ENCODE measurements at places on chromosomes 7 and 10.
A peak's percentile ranks its signal among the peaks of the same experiment; 100 is the strongest.

DNA sequence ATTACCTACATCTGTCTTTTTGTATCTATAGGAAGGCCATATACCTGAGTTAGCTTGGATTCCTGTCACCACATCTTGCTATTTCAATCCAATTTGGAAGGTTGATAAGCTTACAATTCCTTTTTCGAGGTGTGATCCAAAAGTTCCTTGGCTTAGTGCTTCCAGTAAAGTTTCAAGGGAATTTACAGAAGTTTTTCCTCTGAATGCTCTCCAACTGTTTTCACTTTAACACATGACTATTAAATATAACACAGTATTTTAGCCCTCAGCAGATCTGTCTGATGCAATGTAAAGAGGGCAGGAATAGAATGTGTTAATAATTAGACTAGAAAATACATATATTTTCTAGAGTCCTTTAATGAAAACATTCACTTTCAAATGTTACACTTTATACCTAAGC is 171.4 kb downstream of the DKK1 start:
- no peak for DNase-seq

GRCh38 chr7:25186436-25186835 is 41.9 kb downstream of the NPVF start:
- no peak for DNase-seq

- DNase-seq = no peak
Observed at GRCh38 chr10:87875929-87876571, 12.6 kb downstream of the PTEN start.

DNA sequence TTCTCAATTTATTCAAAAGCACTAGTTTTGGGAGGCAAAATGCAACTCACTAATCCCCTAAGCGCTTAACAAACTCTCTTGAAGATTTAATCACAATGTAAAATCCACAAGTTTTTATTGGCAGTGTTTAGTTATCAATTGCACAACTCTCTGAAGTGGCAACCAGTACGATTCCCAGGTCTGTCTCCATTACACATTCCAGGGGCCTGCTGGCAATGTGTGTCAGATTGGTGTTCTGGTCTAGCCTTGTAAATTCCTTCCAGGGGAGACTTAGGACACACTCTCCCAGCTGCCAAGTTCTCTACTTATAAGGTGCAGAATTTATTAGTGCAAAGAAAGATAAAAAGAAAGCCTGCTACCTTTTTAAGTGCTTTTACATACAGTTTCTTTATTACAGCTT is 164.7 kb upstream of the HPS1 start:
- no peak for DNase-seq

- no peak for DNase-seq
Observed at GRCh38 chr7:39504963-39505362, 61.2 kb upstream of the YAE1 start.

GRCh38 chr7:149776289-149776688 is 2.9 kb upstream of the ZNF467 start:
- peak; percentile 81 for DNase-seq

GRCh38 chr10:100253041-100253440 is 14.4 kb downstream of the CWF19L1 start:
- no peak for DNase-seq

GRCh38 chr10:111209692-111210091 is 132.9 kb downstream of the ADRA2A start:
- DNase-seq = no peak

DNA sequence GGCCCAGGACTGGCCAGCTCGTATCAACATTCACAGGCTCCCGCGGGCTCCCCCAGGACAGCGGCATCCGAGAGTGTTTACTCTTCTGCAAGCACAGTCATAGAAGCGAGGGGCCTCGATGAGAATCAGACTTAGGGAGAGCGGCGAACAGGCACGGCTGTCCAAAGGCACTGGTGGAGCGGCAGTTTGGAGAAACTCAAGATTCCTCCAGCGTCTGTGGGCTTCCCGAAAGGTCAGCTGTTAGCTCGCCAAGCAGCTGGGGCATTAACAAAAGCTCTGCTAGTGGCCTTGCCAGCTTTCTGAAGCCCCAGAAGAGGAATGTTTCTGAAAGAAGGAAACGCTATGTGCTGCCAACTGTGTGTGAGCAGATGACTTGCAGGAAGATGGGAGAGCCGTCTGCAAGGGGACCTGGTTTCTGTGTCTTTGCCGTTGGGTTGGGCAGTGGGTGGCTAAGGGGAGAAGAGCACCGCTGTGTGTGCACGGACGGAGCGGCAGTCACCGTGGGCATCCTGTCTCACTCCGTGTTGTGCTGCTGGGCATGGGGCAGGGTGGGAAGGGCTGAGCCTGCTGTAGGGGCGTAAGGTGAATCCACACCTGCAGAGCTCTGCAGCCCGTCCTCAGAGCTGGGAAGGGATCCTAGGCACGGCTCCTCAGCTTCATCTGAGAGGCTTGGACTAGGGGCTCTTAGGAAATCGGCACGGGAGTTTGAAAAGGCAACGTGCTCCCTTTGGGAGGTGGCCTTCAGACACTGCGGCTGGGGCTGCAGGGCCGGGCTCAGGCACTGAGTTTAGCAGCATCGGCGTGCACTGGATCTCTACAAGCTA is 42.1 kb downstream of the AMZ1 start:
- peak; percentile 77 for DNase-seq

- DNase-seq = no peak
Observed at GRCh38 chr7:141737118-141737835, 881 bp upstream of the SSBP1 start.

Data from lung (tissue), 17 donors.